ENCODE measurements at places on chromosomes 3 and 15.

- DNase-seq: no peak
These were observed 39.9 kb downstream of the CLSTN2 start for GRCh38 chr3:139974809-139975425.

GRCh38 chr15:94075349-94075748 lies 156.0 kb upstream of the MCTP2 start:
- DNase-seq: no peak

- DNase-seq: no peak
These were observed 53.2 kb downstream of the CD200R1L start for GRCh38 chr3:112793326-112794081.

- no peak for DNase-seq
These were observed 27.2 kb upstream of the TNIK start for GRCh38 chr3:171487382-171487781.

Data from GM04504 (cell line).